Cardiac ventricle fibroblast (primary cell): ENCODE measurements at places on chromosomes 3 and 15. TPM values are rescaled to one million over a fixed set of nuclear protein-coding genes. Genes with fewer than 3 reads are reported as not detected.

Gene PCLAF
- 11.0 and 18.2 TPM in 2 replicates for total RNA-seq

Gene FBXW12
- not detected in 2 replicates for total RNA-seq

Gene CHRNA7
- 2.8 TPM in 1 of 2 replicates, not detected in the other for total RNA-seq

Gene ECE2
- total RNA-seq, result 0.12 TPM in 1 of 2 replicates, not detected in the other

Gene IL5RA
- not detected in 2 replicates for total RNA-seq

Gene CHSY1
- 40.1 and 46.7 TPM in 2 replicates for total RNA-seq

Gene GLDN
- total RNA-seq, result 0.19 and 2.5 TPM in 2 replicates
